Adrenal gland (tissue), 19 donors: ENCODE measurements at places on chromosomes 16 and 17. TPM values are rescaled to one million over a fixed set of nuclear protein-coding genes. Genes with fewer than 3 reads are reported as not detected.

DNA sequence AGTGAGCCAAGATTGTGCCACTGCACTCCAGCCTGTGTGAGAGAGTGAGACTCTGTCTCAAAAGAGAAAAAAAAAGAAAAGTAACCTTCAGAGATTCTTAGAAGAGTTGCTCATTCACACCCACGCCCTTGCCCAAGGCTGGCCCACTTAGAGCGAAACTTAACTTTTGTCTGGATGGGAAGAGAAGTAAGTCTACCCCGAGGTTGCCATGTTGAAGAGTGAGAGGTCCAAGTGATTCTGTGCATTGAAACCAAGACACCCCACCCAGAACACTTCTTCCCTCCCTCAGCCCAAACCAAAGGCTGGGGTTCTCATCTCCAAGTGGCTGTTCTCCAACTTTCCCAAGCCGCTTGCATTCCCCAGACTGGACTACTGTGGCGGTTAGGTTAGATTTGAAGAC is 2.4 kb upstream of the CISD3 start:
- H3K27ac ChIP-seq = no peak overlapping the region
- H3K36me3 ChIP-seq = peaks cover 14% of the 10 kb centered on the region
- H3K27me3 ChIP-seq = no peaks in the 10 kb centered on the region
- H3K4me3 ChIP-seq = no peak overlapping the region
- H3K4me1 ChIP-seq = peaks cover 65% of the 10 kb centered on the region

The DHRS7C gene
- total RNA-seq = not detected

DNA sequence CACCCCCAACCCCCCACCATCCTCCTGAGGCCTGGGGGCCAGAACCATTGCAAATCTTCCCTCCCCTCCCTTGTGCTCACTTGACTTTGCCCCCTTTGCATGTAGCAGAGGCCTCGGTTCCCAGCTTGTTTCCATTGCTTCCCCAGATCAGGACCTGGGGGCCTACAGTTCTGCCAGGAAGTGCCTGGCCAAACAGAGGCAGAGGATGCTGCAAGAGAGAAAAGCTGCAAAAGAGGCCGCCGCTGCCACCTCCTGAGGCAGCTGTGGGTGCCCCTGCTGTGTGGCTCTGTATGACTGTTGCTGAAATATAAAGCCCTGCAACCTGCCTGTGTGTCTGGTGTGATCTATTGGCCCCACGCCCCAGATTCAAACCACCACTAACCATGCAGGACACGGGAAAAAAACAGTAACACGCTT is 2.3 kb downstream of the NDUFB10 start:
- H3K4me1 ChIP-seq = peaks cover 10% of the 10 kb centered on the region
- H3K4me3 ChIP-seq = no peak overlapping the region
- H3K27me3 ChIP-seq = no peaks in the 10 kb centered on the region
- H3K27ac ChIP-seq = no peak overlapping the region

The RAPGEFL1 gene
- total RNA-seq = 4.4 TPM

DNA sequence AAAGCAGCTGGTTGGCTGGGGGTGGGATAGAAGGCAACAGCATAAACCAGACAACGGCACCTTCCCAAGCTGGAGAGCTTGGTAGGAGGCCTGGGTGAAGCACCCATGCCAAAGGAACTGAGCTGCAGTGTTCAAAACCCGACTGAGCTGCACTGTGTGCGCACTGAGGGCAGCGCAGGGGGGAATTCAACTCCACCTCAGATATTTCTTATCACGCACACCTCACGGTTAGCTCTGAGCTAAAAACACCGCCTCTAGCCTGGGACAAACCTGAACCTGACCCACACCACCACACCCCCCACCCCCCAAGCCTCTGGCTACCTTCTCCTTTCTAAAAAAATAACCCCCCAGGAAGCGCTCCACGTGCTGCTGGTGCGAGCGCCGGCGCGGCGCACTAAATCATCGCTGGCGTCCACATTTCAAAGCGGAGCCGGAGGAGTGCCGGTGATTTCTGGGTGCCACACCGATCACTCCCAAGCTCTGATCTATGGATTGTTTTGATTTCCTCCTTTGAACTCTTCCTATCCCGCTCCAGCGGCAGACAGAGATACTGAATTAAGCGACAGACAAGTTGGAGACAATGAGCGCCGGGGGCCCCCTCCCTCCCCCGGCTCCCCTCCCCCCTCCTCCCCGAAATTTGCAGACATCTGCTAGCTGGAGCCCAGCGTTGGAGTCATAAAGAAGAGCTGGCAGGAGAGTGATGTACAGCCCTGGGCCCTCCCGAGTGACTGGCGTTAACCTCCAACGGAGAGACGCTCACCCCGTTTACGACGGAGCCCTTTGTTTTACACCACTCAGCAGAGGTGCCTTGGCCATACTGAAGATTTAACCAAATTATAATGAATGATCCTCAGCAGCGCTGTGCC is 85.0 kb downstream of the NOG start:
- H3K4me3 ChIP-seq = no peak overlapping the region
- no peaks in the 10 kb centered on the region for H3K36me3 ChIP-seq
- H3K27ac ChIP-seq = no peak overlapping the region
- peaks cover 55% of the 10 kb centered on the region for H3K27me3 ChIP-seq

The ALOX12B gene
- not detected for total RNA-seq

DNA sequence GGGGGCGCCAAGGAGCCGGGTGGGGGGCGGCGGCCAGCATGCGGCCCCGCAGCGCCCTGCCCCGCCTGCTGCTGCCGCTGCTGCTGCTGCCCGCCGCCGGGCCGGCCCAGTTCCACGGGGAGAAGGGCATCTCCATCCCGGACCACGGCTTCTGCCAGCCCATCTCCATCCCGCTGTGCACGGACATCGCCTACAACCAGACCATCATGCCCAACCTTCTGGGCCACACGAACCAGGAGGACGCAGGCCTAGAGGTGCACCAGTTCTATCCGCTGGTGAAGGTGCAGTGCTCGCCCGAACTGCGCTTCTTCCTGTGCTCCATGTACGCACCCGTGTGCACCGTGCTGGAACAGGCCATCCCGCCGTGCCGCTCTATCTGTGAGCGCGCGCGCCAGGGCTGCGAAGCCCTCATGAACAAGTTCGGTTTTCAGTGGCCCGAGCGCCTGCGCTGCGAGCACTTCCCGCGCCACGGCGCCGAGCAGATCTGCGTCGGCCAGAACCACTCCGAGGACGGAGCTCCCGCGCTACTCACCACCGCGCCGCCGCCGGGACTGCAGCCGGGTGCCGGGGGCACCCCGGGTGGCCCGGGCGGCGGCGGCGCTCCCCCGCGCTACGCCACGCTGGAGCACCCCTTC is 484 bp downstream of the FZD2 start:
- no peak for DNase-seq
- no peaks in the 10 kb centered on the region for H3K36me3 ChIP-seq
- no peaks in the 10 kb centered on the region for H3K27me3 ChIP-seq

DNA sequence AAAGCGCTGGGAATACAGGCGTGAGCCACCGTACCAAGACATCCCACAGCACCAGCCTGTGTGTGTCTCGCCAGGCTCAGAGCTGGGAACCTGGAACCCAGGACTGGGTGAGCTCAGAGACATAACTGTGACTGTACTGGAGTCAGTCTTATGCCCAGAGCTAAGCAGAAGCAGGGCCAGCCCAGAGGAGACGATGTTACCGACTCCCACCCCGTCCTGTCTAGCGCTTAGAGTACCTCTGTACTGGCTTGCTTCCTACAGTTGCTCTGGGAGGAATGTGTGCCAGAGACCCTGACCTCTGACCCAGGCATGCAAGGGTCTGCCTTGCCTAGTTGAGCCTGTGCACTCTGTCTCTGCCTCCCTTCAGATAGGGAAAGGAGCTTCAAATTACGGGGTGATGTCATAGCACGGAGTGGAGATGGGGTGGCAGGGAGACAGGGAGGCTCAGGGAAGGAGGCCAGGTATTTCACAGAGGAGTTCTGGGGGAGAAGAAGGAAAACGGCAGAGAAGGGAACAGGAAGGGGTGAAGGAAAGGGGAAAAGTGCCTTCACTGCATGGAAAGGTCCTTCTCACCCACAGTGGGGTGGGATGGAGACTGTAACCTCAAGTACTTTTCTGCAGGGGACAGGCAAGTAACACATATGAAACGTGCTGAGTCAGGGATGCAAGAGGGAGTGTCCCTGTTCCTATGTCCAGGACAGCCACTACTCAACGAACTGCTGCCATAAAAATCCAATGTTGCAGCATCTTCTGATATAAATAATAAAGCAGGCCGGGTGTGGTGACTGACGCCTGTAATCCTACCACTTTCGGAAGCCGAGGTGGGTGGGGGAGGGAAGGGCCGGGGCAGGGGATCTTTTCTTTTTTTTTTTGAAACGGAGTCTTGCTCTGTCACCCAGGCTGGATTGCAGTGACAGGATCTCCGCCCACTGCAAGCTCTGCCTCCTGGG is 5.8 kb upstream of the ARMC5 start:
- H3K4me1 ChIP-seq = peaks cover 62% of the 10 kb centered on the region
- H3K27me3 ChIP-seq = no peaks in the 10 kb centered on the region
- no peaks in the 10 kb centered on the region for H3K36me3 ChIP-seq
- peak; percentile 75 for DNase-seq
- peak overlapping the region; percentile 79 for H3K27ac ChIP-seq
- no peak overlapping the region for H3K4me3 ChIP-seq

DNA sequence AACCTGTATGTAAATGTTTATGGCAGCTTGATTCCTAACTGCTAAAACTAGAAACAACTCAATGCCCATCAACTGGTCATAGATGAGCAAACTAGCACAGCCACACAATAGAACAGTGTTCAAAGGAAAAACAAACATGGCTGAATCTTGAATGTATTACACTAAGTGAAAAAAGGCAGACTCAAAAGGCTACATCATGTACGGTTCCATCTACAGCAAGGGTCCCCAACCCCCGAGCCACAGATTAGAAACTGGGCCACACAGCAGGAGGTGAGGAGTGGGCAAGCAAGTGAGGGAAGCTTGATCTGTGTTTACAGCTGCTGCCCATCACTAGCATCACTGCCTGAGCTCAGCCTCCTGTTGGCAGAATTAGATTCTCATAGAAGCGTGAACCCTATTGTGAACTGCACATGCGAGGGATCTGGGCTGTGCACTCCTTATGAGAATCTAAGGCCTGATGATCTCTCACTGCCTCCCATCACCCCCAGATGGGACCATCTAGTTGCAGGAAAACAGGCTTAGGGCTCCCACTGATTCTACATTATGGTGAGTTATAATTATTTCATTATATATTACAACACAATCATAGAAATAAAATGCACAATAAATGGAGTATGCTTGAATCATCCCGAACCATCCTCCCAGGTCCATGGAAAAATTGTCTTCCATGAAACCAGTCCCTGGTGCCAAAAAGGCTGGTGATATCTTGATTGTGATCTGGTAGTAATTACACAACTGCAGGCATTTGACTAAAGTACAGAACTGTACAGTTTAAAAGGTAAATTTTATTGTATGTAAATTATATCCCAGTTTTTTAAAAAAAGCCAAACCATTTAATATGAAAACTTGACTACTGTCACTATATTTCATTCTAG is 7.7 kb downstream of the CEP20 start:
- no peaks in the 10 kb centered on the region for H3K27me3 ChIP-seq
- H3K27ac ChIP-seq = peak overlapping the region; percentile 57
- H3K4me1 ChIP-seq = peaks cover 6% of the 10 kb centered on the region
- DNase-seq = peak; percentile 39
- no peaks in the 10 kb centered on the region for H3K36me3 ChIP-seq

DNA sequence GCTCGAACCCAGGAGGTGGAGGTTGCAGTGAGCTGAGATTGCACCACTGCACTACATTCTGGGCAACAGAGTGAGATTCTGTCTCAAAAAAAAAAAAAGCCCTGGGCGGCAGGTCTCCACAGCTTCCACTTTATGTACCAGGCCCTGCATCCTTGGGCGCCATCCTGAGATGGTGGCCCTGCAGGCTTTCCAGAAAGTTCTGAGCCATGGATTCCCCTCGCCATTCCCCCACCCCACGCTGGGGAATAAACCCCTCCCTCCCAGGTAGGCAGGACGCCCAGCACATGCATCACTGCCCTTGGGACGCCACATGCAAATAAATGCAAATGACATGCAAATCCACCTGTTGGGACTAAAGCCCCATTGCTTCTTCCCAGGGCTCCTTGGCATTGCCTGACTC is 13.8 kb upstream of the ZNF469 start:
- no peaks in the 10 kb centered on the region for H3K36me3 ChIP-seq
- H3K4me1 ChIP-seq = no peaks in the 10 kb centered on the region
- no peak overlapping the region for H3K4me3 ChIP-seq
- no peak for DNase-seq
- H3K27ac ChIP-seq = no peak overlapping the region

The GALR2 gene
- total RNA-seq = not detected

DNA sequence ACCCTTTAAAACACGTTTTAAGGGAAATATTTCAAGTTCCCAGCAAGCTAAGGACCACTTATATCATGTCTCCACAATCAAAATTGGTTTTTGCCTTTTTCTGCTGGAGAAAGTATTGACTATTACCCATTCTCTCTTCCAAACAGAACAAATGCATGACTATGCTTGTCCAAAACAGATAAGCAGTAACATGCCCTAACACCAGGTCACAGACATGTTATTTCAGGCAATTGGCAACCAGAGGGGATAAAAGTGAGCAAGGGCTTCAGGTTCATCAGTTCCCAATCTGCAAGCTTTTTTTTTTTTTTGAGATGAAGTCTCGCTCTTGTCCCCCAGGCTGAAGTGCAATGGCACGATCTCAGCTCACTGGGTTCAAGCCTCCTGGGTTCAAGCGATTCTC is 15.0 kb downstream of the SKA2 start:
- H3K4me1 ChIP-seq = no peaks in the 10 kb centered on the region
- no peak overlapping the region for H3K4me3 ChIP-seq
- no peaks in the 10 kb centered on the region for H3K27me3 ChIP-seq
- H3K27ac ChIP-seq = no peak overlapping the region
- no peaks in the 10 kb centered on the region for H3K36me3 ChIP-seq

DNA sequence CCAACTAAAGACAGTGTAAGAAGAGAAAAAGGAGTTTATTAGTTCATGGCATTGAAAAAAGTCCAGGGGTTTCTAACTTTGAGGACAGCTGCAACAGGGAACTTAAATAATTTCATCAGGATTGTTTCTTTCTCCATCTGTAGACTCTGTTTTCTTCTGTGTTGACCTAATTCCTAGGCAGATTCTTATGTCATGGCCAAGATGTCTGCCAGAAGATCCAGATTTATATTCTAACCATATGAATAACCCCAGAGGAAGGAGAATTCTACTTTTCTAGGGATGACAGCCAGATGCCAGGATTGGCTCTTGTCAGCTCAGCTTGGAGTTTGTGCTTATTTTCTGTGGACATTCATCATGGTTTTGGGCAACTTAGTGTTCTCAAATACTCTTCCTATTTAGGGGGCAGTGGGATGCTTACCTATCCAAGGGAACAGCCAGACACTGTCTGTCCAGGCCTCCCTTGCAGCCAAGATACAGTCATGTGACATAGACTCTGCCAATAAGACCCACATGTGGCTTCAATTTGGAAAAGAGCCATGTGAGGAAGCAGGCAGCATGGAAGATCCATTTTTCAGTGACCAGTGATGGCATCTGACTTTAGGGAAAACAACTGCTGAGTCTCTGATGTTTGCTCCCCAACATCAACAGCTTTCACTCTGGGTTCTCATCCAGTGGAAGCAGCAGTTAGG is 18.2 kb downstream of the PCTP start:
- H3K4me1 ChIP-seq = no peaks in the 10 kb centered on the region
- H3K36me3 ChIP-seq = no peaks in the 10 kb centered on the region
- no peaks in the 10 kb centered on the region for H3K27me3 ChIP-seq
- H3K27ac ChIP-seq = no peak overlapping the region
- H3K4me3 ChIP-seq = no peak overlapping the region
- no peak for DNase-seq
